ENCODE measurements at places on chromosomes 5 and 9.

- no peak for DNase-seq
Observed at GRCh38 chr9:82991671-82992070, 71.3 kb downstream of the RASEF start.

- DNase-seq = no peak
Observed at GRCh38 chr5:79489773-79490172, 24.2 kb downstream of the HOMER1 start.

GRCh38 chr5:134079748-134080581 lies 34.5 kb upstream of the TCF7 start:
- DNase-seq = peak; percentile 56

DNA sequence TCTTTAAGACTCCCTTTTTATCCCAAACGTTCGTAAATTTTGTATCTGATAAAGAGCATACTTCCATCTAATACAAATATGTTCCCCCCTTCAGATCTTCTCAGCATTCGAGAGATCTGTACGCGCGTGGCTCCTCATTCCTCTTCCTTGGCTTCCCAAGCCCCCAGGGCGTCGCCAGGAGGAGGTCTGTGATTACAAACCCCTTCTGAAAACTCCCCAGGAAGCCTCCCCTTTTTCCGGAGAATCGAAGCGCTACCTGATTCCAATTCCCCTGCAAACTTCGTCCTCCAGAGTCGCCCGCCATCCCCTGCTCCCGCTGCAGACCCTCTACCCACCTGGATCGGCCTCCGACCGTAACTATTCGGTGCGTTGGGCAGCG lies 19.9 kb downstream of the CDKN2A start:
- no peak for DNase-seq

Data from stimulated activated CD4-positive, alpha-beta T cell treated with anti-CD3 and anti-CD28 coated beads, Interleukin-4, amount 100 ng/mL, for 4 hours (primary cell).